ENCODE measurements at places on chromosomes 2 and 18. TPM values are rescaled to one million over a fixed set of nuclear protein-coding genes. Genes with fewer than 3 reads are reported as not detected.

Gene STK36
- total RNA-seq: 21.6 TPM

Gene KLHL30
- total RNA-seq: 1.6 TPM

Gene RAD51AP2
- total RNA-seq: not detected

Gene IL36G
- not detected for total RNA-seq

All from omental fat pad (tissue), 4 donors.